ENCODE measurements at places on chromosomes 5 and 9. TPM values are rescaled to one million over a fixed set of nuclear protein-coding genes. Genes with fewer than 3 reads are reported as not detected.

Gene RAB24
- total RNA-seq, result 19.8 TPM

Gene DEPDC1B
- 0.19 TPM for total RNA-seq

Gene CARD9
- 1.2 TPM for total RNA-seq

Gene PRLR
- total RNA-seq, result not detected

Gene STPG3
- total RNA-seq, result not detected

Gene ACSL6
- 50.4 TPM for total RNA-seq

Gene LCN1
- not detected for total RNA-seq

Gene PDGFRB
- total RNA-seq, result not detected

Gene AGXT2
- total RNA-seq, result not detected

Gene TMEM174
- total RNA-seq, result not detected

Gene ZNG1E
- 53.3 TPM for total RNA-seq

Gene PCDHGA6
- 0.50 TPM for total RNA-seq

Gene ENHO
- not detected for total RNA-seq

Gene STOML2
- 45.3 TPM for total RNA-seq

Gene CAMK4
- total RNA-seq, result 243 TPM

Gene CNTLN
- 0.15 TPM for total RNA-seq

Gene FAM221B
- not detected for total RNA-seq

Gene NXNL2
- total RNA-seq, result not detected

Gene GALNT10
- 32.8 TPM for total RNA-seq

Gene PLAC8L1
- total RNA-seq, result 0.58 TPM

Gene NSMF
- total RNA-seq, result 18.3 TPM

Gene IL5
- not detected for total RNA-seq

Gene TLN1
- total RNA-seq, result 294 TPM

Gene C5orf46
- total RNA-seq, result not detected

Gene SRP19
- total RNA-seq, result 54.4 TPM

Gene BAAT
- not detected for total RNA-seq

Gene COL27A1
- 1.3 TPM for total RNA-seq

Gene GFI1B
- not detected for total RNA-seq

Gene CER1
- not detected for total RNA-seq

Gene FAXDC2
- total RNA-seq, result not detected

Gene PHF24
- not detected for total RNA-seq

Gene TAL2
- total RNA-seq, result not detected

Gene ALDH1A1
- 1.2 TPM for total RNA-seq

Gene GRXCR2
- total RNA-seq, result not detected

Gene PCDHGA11
- 0.36 TPM for total RNA-seq

Gene MYMK
- total RNA-seq, result not detected

Gene CRB2
- total RNA-seq, result not detected

Gene CDC20B
- total RNA-seq, result not detected

Gene DCANP1
- total RNA-seq, result not detected

Gene MUSK
- not detected for total RNA-seq

Gene SREK1IP1
- total RNA-seq, result 18.4 TPM

Gene SERF1A
- total RNA-seq, result 13.8 TPM

Gene PALM2AKAP2
- total RNA-seq, result not detected

Gene ANKRD31
- 0.86 TPM for total RNA-seq

Gene ANGPTL2
- not detected for total RNA-seq

Gene CMBL
- total RNA-seq, result 1.9 TPM

Gene IL13
- not detected for total RNA-seq

Measured in CD4-positive, alpha-beta memory T cell (primary cell).